ENCODE measurements at places on chromosomes 4 and X.

DNA sequence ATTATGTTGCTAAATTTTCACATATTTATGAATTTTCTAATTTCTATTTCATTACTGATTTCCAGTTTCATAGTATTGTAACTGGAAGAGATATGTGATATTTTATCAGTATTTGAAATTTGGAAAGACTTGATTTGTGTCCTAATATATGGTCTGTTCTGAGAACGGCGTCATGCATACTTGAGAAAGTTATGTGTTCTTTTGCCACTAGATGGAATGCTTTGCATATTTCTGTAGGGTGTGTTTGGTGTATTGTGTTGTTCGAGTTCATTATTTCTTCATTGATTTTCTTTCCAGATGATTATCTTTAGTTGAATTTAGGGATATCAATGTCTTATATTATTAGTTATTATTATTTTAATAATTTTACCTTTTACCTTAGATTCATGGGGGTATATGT is 110.6 kb upstream of the ITM2A start:
- no peak for DNase-seq

DNA sequence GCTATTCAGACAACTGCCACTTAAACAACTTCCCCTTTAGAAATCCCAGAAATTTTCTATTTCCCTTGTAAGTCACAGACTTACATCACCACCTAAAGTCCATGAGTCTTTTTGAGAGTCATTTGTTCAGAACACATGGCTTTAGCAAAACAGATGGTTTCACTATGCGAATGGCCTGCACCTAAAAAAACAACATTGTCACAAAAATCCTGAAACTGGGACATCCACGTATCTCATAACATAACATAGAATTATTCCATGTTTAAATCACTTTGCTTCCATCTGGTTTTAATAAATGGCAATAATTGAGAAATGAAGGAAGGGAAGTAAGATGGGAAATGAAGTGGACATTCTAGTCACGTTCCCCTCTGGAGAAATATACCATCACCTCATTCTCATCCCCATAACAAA is 155.3 kb upstream of the EDNRA start:
- no peak for DNase-seq

GRCh38 chr4:24690436-24690835 is 104.9 kb upstream of the SOD3 start:
- DNase-seq = no peak

- DNase-seq = no peak
These were observed 144.2 kb downstream of the PABPC4L start for GRCh38 chr4:134057356-134057755.

DNA sequence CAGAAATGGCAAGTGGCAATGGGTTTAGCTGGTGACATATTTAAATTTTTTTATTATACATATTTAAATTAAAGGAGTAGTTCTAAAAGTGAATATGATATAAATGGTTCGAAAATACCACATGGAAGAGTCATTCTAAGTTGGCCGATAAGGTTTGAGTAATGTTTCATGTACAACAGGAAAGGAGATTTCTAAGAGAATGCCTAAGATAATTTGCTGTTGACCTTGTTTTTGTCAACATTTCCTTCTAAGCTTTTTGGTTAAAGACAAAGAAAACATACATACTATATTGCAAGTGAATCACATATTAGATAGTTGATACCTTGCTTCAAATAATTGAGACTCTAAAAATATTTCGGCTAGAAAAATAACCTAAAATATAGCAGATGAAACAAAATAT is 526.6 kb upstream of the SLIT2 start:
- no peak for DNase-seq

DNA sequence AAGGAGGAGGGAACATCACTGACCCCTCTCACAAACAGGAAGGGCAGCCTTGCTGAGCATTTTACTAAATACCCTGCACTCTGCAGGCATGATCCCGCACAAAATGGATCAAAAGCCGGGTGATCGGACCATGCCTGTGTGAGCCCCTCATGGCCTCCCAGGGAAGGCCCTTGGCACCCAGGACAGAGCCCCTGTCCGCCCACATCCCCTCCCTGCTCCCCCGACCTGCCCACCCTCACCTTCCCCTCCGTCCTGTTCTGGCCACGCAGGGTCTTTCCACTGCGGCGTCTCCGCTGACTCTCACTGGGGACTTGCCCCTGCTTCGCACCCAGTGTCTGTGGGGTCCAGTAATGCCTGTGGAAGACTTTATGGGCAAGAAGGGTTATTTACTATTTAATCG is 105.0 kb downstream of the HMX1 start:
- DNase-seq = no peak

DNA sequence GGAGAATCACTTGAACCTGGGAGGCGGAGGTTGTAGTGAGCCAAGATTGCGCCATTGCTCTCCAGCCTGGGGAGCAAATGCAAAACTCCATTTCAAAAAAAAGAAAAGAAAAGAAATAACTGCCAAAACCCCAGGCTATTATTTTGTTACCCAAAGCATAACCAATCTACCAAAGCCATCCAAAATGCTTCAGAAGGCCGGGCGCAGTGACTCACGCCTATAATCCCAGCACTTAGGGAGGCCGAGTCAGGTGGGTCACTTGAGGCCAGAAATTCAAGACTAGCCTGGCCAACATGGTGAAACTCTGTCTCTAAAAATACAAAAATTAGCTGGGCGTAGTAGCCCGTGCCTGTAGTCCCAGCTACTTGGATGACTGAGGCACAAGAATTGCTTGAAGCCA is 49.8 kb downstream of the SMIM31 start:
- no peak for DNase-seq

- DNase-seq = no peak
These were observed 2.0 kb downstream of the PDZD4 start for GRCh38 chrX:153828308-153828707.

DNA sequence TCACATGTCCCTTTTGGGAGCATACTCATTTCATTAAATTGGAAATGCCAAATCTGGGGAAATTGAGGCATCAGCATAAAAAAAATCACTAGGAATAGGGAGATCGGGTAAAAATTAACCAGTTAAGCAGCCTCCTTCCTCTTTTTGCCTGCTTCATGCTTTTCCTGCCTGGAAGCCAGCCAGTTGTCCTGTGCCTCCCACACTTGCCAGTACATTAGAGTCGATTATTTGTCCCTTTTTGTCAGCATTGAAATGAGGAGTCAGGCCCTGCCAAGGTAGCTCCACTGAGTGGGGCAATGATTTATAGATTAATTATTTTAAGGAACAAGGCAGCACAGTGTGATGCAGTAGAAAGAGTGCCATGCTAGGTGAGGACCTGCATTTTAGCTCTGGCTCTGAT is 55.3 kb downstream of the SH2D1A start:
- no peak for DNase-seq

- no peak for DNase-seq
These were observed 418.0 kb downstream of the PACRGL start for GRCh38 chr4:21118301-21118700.

DNA sequence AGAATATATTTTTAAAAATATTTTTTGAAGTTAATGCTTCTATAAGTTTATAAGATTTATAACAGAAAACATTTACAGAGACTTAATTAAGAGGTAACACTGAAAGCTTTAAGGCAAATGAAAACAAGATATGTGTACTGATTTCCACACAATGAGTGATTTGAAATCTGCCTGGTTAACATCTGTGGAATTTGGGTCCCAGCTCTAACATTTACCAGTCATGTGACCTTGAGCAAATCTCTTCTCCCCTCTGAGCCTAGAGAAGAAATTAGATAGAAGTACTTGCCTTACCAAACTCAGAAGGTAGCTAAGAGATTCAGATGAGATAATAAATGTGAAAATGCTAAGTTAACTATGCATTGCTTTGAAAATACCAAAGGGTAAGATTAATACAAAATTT is 458.8 kb upstream of the LCORL start:
- no peak for DNase-seq

GRCh38 chrX:12997906-12998687 is 23.2 kb downstream of the TMSB4X start:
- DNase-seq = no peak

- DNase-seq = no peak
These were observed 25.7 kb upstream of the XIAP start for GRCh38 chrX:123834116-123834515.

DNA sequence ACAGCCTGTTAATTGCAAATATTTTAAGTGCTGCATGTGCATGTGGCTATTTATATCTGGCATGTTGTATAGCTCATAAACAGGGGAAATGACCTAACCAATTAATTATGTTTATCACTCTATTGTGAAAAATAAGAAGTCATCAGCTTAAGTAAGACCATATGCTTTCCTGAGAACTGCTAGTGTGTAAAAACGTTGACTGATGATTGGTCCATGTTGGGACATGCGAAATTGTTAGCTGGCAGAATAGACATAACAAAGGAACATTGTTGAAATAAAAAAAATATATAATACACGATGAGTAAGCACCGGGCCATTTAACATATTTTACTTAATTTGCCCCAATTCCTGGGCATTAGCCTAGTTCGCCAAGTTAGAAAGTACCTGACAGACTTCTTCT is 207.5 kb downstream of the ANK2 start:
- DNase-seq = no peak
